ENCODE measurements at places on chromosomes 13 and 19.
A peak's percentile ranks its signal among the peaks of the same experiment; 100 is the strongest.

GRCh38 chr13:113272031-113272430 lies 25.0 kb upstream of the LAMP1 start:
- no peak for DNase-seq

GRCh38 chr13:93254775-93255174 lies 28.2 kb downstream of the GPC6 start:
- peak; percentile 87 for DNase-seq

DNA sequence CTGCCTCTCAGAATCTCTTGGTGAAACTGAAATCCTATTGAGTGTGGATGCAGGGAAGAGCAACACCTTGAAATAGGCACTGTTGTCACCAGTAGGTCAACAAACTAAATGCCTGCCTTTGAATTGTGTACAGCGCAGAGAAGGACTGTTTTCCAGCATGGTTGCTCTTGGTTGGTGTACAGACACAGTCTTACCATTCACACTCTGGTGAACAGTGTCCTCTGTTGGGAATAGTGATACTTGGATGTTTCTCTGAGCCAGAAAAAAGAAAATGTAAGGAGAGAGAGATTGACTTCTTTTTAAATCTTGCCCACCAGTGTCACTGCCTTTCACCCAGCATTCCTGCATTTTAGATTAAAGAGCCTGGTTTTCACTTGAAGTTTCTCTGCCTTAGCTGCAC lies 179.7 kb downstream of the STK24 start:
- peak; percentile 45 for DNase-seq

DNA sequence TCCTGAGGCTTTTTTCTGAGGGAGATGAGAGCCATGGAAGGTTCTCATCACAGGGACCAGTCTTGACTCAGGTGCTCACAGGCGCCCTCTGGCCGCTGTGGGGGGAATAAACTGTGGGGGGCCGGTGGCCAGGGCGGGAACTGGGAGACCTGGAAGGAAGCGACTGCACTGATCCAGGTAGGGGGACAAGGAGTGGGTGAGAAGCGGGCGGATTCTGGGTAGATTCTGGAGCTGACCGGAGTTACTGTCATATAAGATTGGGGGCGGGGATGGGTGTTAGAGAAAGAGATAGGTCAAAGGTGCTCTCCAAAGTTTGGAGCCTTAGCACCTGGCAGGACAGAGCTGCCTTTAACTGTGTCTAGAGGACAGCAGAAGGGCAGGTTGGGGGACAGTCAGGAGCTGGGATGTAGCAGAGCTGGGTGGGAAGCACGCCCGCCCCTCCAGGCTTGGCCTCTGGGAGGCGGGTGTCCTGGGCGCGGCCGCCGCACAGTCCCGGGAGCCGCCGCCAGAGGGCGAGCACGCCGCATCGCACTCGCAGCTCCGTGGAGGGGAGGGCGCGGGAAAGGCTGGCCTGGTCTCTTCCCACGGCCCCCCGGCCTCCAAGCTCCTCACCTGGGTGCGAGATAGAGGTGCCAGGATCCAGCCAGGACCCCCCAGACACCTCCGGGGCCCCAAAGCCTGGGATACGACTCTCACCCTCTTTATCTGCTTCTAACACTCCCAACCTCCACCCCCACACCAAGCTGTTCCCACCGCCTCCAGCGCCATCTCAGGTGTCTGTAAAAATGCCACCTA lies 4.2 kb upstream of the DAND5 start:
- DNase-seq = peak; percentile 65

DNA sequence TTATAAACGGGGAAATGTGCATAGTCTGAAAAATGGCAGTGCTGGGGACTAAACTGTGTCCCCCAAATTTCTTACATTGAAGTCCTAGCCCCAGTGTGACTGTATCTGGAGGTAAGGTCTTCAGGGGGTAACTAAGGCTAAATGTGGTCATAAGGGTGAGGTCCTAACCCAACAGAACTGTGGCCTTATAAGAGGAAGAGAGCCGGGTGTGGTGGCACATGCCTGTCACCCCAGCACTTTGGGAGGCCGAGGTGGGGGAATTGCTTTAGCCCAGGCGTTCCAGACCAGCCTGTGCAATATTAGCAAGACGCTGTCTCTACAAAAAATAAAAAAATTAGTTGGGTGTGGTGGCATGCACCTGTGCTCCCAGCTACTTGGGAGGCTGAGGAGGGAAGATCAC lies 17.8 kb downstream of the PROZ start:
- no peak for DNase-seq

Data from brain (organoid and tissue), 16 donors.